ENCODE measurements at places on chromosomes 3 and 15. TPM values are rescaled to one million over a fixed set of nuclear protein-coding genes. Genes with fewer than 3 reads are reported as not detected.

TTLL13 gene
- total RNA-seq: not detected

PLS1 gene
- 2.5 TPM for total RNA-seq

SEMA6D gene
- total RNA-seq: 17.7 TPM

DNA sequence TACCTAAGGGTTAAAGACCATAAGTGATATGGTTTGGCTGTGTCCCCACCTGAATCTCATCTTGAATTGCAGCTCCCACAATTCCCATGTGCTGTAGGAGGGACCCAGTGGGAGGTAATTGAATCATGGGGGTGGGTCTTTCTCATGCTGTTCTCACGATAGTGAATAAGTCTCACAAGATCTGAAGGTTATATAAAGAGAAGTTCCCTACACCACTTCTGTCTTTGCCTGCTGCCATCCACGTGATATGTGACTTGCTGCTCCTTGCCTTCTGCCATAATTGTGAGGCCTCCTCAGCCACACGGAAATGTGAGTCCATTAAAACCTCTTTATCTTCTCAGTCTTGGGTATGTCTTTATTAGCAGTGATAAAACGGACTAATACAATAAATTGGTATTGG lies 75.0 kb upstream of the CADPS start:
- DNase-seq: no peak

DNA sequence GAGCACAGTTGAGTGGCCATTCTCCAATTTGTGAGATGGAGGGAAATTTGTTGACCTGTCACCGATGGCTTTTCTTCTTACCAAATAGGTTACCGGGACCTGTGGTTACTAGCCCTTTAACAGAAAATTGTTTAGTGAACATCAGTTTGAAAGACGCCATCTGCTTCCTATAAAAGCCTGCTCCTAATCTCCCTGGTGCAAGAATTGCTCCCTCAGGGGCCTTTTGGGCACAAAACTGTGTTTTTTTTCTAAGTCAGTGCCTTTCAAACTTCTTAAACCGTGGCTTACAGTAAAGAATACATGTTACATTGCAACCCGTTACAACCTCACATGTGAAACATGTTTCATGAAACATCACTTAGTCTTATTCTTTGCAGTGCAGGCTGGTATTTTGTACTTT lies 15.0 kb downstream of the CACNA2D3 start:
- no peak for DNase-seq

DNA sequence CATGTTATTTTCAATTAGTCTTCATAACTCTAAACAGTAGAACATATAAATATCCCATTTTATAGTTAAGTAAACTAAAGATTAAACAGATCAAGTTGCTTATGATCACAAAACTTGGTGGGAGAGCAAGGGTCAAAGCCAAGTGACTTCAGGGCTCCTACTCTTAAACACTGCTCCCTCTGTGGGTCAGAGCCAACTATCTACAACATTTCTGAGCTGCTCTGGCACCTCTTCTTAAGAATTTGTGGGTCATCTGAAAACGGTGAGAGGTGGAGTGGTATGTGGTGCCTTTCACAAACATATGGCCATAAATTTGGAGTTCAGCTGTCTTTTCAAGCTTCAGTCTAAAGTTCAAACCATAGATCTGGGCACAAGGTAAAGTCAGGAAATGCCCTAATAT lies 10.9 kb downstream of the ATG3 start:
- no peak for DNase-seq

DNA sequence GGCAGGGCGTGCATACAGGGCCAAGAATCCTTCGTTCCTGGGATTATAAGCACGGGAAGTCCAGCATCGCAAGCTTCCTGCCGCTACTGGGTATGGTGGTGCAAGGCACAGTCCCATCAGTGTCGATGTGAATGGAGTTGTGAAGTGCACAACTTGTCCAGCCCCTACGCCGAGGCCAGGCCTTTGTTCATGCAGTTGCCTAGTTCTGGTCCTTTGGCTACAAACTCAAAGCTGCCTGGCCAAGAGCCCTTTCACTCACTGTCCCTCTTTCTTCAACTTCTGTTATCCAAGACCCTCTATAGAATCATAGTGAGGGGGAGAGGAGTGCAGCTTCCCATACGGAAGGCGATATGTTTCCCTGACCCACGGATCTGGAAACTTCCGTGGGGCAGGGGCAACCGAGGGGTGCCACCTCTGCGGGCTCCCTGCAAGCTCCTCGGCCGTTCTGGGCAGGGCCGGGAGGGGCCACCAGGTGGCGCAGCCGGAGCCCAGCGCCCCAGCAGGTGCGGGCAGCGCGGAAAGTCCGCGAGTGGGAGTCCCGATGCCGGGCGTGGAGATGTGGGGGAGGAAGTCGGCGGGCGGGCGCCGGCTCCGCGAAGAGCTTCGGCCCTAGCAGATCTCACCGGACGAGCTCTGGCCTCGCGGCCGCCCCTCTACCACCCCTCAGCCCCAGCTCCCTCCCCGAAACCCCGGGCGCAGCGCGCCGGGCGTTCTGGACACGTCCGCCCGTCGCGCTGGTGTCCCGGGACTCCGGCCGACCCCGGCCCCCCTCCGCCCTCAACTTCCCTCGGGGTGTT lies 693 bp downstream of the RASGRP1 start:
- peak; percentile 87 for DNase-seq

GRCh38 chr3:144482876-144483275 lies 511.3 kb downstream of the DIPK2A start:
- no peak for DNase-seq

DNA sequence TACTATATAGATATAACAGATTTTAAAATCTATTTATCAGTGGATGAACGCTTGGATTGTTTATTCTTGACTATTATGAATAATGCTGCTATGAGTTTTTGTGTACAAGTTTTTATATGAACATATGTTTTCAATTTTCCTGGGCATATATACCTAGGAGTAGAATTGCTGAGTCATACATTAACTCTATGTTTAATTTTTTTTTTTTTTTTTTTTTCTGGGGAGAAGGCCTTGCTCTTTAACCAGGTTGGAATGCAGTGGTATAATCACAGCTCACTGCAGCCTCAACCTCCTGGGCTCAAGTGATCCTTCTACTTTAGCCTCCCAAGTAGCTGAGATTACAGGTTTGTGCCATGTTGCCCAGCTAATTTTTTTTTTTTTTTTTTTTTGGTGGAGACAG lies 9.1 kb downstream of the CIDEC start:
- no peak for DNase-seq
